Activated CD8-positive, alpha-beta memory T cell treated with anti-CD3 and anti-CD28 coated beads for 24 hours (primary cell): ENCODE measurements at places on chromosomes 1 and 21.
A peak's percentile ranks its signal among the peaks of the same experiment; 100 is the strongest.

DNA sequence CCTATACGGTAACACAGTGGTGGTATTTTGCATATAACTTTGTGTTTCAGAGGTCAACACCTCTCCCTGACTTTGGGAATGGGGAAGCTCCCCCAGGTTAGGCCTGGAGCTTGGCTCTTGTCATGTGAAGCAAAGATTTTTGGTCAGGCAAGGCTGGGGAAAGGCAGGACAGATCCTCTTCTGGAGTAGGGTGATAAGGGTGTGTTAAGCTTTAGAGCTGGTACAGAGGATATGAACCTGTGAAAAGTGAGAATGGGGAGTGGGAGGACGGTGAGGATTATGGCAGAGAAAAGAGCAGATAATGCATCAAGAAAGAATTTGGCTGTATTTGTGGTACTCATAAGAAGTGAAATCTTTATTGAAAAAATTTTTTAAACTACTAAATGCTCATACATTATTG lies 2.3 kb downstream of the RPF1 start:
- DNase-seq: no peak

- DNase-seq: no peak
These were observed 23.4 kb downstream of the BEND5 start for GRCh38 chr1:48753293-48753692.

- DNase-seq: no peak
These were observed 57.8 kb downstream of the FOXO6 start for GRCh38 chr1:41418857-41419583.

DNA sequence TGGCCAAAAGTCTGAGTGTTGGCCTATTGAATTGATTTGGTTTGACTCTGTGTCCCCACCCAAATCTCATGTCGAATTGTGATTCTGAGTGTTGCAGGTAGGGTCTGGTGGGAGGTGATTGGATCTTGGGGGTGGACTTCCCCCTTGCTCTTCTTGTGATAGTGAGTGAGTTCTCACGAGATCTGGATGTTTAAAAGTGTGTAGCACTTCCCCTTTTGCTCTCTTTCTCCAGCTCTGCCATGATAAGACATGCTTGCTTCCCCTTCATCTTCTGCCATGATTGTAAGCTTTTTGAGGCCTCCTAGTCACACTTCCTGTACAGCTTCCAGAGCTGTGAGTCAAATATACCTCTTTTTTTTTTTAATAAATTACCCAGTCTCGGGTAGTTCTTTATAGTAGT lies 297.1 kb upstream of the ZRANB2 start:
- DNase-seq: no peak

- no peak for DNase-seq
These were observed 125.4 kb downstream of the CASZ1 start for GRCh38 chr1:10671090-10671489.

GRCh38 chr1:169794530-169795416 lies at the start of gene METTL18:
METTL18 (minus strand) TSS chr1:169794907; CDS start chr1:169793695, 1,212 bp downstream.
- DNase-seq: peak; percentile 93

DNA sequence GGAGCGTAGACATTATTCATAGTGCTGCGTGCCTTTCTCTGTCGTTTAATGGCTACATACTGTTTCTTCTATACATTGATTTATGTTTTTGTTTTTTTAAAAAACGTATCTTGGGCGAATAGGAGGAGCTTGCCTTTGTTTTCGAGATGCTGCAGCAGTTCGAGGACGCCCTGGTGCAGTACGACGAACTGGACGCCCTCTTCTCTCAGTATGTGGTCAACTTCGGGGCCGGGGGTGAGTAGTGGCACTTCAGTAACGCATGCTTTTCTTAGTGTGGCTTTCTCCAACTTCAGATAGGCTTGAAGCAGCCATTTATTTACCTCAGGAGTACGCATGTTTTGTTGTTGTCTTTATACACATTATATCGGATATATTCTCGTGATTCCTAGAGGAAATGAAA lies 46.9 kb downstream of the TRAPPC10 start:
- no peak for DNase-seq

DNA sequence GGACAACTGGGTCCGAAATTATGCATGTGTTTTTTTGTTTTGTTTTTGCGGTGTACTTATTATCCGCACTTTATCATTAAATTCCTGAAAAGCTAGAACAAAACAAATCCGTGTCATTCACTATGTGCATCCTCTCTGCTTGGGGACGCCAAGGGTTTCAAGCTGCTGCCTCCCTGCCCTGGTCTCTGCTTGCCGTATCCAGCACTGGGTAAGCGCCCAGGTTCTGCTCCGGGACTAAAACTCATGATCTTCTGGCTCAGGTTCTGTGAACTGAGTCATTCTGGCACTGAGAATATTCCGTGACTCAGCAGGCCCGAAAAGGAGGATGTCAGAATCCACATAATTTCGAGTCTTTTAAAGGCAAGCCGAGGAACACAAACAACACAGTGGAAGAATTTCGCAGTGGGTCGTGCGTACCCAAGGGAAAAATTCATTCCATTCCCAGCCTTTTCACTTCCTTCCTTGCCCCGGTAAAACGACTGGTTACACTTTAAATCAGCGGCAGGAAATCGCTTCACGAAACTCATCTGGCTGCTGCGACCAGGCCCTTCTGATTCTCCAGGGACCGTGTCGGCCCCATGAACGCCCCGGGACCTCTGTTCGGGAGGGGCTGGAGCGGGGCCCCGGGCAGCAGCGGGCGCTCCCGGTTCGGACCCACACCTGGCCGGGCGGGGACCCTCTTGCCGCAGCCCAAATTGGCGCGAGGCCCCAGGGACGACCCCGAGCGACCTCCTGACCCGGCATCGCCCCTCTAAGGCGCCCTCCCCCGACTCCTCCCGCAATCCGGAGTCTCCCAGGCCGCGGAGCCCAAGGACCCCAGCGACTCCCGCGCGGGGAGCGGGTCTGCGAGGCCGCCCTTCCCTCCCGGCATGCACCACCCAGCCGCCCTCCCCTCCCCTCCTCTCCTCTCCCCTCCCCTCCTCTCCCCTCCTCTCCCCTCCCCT lies 746 bp upstream of the LAMC1 start:
- peak; percentile 60 for DNase-seq

GRCh38 chr1:245235156-245235555 lies 80.4 kb downstream of the KIF26B start:
- DNase-seq: no peak

- no peak for DNase-seq
These were observed 50.4 kb upstream of the RIPK4 start for GRCh38 chr21:41817228-41817627.

DNA sequence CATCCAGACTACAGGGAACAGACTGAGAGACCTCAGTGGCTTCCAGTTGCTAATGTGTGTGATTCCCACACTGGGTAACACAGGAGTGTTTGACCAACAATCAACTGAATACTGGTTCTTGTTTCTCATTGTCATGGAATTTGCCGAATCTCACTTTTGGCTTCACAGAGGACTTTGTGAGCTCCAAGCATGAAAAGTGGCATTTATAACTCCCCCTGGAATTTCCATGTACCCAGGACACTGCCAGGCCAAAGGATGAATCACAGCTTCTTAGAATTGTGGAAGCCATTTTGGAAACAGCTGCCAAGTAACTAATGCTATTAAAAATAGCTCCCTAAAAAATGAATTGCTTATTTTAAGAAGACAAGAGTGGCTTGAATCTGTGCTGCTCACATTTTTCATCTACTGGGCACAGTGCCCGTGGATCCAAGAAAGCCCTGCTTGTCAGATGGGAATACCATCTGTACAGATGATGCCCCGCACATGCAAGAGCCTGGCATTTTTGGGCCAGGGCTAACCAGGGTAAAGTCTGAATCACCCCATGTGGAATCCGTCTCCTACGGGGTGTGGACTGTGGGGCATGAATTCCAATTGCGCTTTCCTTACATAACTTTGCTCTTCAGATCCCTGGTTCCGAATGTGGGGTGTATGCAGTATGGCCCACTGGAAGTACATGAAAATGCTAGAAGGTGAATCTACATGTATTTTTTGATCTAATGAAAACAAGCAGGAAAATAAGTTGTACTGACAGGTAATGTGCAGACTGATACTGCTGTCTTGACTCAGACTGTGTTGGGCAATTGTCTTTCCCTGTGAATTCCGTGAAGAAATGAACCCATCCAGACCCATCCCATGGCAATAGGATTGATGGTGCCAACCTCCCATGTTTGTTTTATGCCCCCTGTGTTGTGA lies 487.3 kb downstream of the SIPA1L2 start:
- DNase-seq: no peak

GRCh38 chr1:153509729-153510354 lies 25.9 kb downstream of the S100A6 start:
- DNase-seq: peak; percentile 86
